ENCODE measurements at places on chromosomes 3 and 15.

DNA sequence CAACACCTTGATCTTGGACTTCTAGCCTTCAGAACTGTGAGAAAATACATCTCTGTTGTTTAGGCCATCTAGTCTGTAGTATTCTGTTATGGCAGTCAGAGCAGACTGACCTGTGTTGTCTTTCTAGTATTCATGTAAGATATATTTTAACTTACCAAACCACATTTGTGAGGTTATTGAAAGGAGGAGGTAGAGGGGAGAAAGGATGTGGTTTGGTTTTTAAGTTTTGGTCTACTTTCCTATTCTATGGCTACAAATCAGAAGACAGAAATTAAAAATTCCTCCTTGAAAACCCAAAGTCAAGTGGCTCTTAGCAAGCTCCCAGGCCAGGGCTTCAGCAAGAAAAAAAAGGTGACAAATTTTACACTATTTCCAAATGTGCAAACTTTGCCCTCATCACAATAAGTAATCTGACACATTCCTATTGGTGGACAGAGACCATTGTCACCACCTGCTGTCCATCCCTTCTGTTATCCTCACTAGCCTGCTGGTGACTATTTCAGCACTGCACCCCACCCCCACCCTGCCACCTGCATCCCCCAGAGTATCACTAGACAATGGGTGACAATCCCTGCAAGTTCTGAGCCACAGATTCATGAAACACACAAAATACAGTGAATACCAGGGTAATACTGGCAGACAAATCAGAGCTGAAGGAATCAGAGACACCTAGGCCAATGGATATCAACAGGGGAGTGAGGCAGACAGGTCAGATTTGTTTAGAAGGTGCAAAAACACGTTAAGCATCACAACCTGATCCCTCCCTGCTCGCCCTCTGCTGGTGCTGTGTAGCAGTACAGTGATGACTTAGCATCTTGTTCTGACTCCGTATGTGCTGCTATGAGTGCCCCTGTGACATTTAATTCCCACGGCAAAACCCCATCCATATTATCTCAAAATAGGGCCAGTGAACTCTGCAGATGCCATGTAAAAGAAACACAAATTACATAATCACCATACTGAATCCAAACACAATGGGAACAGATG lies 79.0 kb upstream of the DCLK3 start:
- no peak for DNase-seq

DNA sequence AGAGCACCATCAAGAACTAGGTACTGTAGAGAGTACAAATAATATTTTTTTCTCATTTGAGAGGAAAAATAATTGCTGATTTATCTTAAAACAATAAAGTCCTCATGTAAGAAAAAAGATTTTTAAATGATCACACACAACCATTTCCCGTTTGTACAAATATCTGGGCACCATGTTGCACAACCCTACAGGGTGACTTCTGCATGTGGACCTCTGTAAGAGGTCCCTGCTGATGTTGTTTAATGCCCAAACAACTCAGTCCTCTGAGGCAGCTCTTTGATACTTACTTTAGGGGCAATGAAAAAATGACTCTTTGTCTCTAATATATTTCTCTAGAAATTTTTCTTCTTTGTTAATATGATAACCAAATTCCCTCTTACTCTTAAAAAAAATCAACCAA lies 168.1 kb upstream of the SATB1 start:
- no peak for DNase-seq

DNA sequence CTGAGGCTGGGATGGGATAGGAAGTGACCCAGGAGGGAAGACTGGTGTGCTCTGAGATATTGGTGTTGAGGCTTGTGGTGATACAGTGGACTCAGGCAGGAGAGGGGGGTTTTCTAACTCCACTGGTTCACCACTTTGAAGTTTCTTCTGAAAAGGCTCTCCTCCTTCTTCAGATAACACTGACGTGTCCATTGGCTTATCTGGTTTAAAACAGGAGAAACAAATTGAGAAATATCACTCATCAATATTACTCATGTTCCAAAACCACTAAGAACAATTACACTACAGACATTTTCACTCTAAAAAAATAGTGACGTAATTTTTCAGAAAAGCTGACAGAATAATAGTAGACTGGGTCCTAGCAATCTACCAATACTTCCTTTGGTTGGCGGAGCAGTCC lies 23.1 kb downstream of the TP53BP1 start:
- no peak for DNase-seq

GRCh38 chr15:46280762-46281542 lies 646.1 kb downstream of the SQOR start:
- DNase-seq, result no peak

DNA sequence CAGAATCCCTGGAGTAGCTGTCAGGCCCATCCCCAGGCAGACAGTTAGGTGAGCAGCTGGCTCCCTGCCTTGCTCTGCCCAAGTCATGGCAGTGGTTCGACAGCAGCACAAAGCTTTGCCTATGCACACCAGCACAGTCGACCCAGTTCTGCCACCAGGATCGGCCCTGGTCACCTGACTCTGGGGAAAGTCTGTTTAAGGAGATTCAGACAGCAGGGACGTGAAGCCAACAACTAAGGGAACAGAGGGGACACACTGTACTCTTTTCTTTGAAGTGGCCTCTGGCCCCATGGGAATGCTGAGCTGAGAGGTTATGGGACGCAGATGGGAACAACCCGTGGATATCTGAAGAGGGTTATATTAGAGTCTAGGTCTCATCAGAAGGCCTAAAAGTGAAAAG lies 134.8 kb downstream of the CHDH start:
- no peak for DNase-seq

- no peak for DNase-seq
These were observed 29.4 kb upstream of the DUSP7 start for GRCh38 chr3:52085681-52086282.

- DNase-seq, result no peak
These were observed 11.4 kb downstream of the SPRED1 start for GRCh38 chr15:38263996-38264395.

- peak; percentile 22 for DNase-seq
These were observed 16.0 kb upstream of the MYO1E start for GRCh38 chr15:59388670-59389069.

DNA sequence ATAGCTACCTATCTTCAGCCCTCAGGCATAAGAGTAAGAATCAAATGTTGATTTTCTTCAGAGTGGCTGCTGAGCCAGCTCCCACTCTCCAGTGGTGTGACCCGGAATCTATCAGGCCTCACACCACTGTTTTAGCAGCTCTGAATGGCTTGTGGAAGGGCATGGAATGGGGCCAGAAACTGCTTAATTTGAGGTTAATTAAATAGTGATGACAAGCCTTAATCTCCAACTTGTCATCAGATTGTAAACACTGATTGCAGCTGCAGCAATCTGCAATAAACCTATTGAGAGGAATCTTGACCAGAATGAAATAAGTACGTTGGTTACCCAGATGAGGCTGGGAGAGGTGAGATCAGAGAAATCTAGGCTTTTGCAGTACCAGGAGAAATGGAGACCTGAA lies 317.4 kb downstream of the FHIT start:
- DNase-seq, result no peak

DNA sequence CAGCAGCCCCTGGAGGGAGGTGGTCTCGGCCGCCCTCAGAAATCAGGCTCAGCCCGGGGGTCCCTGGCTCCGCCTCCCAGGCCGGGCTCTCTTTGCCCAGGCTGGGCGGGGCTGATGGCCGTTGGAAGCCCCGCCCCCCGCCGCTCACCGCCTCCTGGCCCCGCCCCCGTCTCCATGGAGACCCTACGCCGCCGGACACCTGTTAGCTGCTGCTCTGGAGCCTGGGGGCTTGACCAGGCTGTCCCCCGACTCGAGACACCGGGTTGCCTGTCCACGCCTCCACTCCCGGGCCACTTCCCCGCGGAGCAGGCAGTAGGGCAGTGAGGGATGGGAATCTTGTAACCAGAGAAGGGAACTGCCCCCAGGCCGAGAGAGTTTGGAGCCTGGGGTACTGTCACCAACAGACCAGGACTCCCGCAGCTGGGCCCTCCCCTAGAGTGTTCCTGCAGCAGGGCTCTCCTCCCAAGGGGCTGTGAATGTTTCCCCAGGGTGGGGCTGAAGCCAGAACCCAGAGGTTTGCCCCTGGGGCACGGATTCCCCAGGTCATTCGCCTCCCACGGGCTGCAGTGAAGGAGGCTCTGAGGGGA lies 27.8 kb upstream of the RPL32 start:
- no peak for DNase-seq

DNA sequence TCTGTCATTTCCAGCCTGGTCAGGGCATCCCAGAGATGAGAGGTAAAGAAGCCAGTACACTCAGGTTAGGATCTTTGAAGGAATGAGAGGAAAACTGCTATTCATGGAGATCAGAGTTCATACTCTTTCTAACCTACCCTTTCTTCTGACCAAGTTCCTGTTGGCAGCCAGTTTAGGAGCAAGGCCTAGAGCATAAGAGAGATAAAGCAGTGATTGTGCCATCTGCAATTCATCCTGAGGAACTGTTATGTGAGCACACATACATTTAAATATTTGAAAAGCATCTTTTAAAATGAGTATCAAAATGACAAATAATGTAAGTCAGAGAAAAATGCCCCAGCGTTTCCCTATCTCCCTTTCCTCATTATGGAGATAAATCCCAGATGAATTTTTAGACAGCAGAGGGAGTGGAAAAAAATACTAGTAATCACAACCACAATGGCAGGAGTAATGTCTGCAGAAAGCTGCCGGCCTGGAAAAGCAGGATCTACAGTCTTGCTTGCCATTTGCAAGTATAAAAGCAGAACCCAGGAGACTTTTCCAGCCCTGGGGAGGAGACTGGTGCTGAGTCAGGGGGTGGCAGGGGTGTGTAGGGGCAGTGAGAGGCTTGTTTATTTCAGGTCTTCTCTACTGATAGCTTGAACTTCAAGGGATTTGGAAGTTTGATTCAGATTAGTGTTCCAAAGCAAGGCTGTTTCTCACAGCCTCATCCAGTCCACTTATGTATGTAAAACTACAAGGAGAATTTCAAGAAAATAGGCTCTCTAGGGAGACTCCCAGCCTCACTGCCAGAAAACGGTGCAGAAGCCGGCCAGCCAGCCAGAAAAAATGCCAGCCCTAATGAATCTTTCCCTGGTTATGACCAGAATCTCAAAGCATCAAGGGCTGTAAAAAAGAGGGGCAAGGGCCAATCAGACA lies 1052.4 kb downstream of the TUSC7 start:
- DNase-seq, result no peak

DNA sequence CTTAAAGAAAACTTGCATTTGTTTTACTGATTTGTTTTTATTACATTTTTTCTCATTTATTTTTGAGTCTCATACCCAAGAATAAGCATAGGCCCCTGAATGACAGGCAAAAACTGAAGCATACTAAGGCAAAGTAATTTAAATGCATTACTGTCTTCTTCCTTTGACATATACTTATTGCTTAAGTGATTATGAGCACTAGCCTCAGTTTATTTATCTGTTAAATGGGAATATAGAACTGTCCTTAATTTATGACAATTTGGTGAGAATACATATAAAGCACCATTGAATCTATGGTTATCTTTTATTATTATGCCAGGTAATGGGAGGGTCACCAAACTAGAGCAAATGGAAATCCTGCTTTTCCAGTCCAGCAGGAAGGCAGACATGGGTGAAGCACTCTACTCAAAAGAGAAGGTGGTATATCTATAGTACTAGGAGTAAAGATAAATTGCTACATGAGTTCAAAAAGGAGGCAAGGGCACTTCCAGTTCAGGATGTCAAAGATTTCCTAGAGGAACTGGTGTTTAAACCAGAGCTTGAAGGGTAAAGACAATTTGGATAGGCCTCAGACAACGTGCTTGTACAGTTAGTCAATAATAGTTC lies 435.0 kb downstream of the FOXP1 start:
- DNase-seq, result no peak

- DNase-seq, result peak; percentile 33
These were observed 6.5 kb downstream of the PDCD10 start for GRCh38 chr3:167728176-167728575.

DNA sequence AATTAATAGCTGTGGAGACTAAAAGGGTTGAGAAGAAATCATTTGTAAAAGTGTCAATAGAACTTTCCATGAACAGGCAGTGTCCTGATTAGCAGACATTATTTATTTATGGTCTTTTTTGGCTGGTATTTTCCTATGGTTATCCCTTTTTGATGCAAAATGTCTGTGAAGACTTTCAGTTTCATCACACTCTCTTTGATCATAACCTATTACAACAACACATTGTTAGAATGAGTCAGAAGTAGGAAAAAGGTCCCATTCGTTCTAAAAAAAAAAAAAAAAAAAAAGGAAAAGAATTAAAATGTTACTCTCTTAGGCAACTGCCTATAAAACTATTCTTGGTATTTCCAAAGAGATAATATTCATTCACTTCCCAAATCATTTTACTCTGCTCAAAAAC lies 62.1 kb downstream of the SLC49A4 start:
- DNase-seq, result peak; percentile 27

GRCh38 chr3:193869221-193870201 lies 266.4 kb upstream of the HES1 start:
- DNase-seq, result peak; percentile 22

GRCh38 chr15:70825841-70826240 lies 28.1 kb downstream of the LARP6 start:
- DNase-seq, result no peak

DNA sequence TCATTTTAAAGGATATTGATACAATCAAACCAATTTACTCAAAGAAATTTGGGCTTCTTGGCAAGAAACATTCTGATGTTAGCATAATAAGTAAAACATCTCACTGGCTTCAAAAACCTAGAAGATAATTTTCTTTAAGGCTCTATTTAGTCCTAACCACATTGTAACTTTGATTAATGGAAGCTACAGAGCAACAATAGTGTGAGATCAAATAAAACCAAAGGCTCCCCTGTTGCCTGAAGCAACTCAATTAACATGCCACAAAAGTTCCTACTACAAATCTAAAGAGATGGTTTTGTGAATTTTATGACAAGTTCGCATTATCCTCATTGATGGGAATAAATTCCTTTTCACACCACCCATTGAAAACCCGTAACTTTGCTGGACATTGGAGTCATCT lies 5.9 kb downstream of the DPH6 start:
- no peak for DNase-seq

DNA sequence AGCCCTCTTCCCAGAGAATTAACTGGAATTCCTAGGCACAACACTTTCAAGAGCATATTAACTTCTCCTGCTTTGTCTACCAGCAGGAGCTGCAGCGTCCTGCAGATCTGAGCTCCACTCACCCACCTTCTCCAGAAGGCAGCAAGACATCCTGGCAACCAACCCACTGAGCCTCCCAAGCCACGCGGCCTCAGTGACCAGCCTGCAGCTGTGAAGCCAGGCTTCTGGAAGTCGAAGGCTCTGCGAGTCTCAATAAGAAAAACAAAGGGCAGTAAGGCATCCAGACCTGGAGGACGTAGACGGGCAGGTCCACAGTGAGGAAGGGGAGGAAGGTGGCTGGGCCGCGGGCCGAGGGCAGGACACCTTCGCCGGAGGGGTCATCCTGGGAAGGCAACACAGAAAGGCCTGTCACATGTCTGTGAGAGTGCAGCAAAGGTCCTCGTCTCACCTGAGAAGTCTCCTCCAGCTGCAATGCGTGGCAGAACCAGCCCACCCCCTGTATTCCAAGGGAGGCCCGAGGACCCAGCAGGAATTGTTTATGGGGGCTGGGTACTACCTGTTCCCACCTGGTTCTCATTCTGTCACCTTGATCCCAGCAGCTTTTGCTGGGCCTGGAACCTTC lies 36.2 kb downstream of the ZXDC start:
- no peak for DNase-seq

All from fibroblast of the conjunctiva (primary cell).